NCI-H524 treated with DMSO at 0.1 percent for 48 hours (cell line): ENCODE measurements at places on chromosomes 4 and X.

- DNase-seq, result peak; percentile 87
Observed at GRCh38 chr4:79225360-79225759, 100.5 kb downstream of the NAA11 start.

- no peak for DNase-seq
Observed at GRCh38 chr4:186724864-186725468, 1.3 kb upstream of the FAT1 start.

GRCh38 chr4:182746876-182747275 is 170.3 kb downstream of the DCTD start:
- no peak for DNase-seq

- DNase-seq, result peak; percentile 77
Observed at GRCh38 chr4:3818371-3818770, 52.2 kb downstream of the ADRA2C start.

- no peak for DNase-seq
Observed at GRCh38 chr4:2338754-2339457, 77.0 kb upstream of the MXD4 start.

DNA sequence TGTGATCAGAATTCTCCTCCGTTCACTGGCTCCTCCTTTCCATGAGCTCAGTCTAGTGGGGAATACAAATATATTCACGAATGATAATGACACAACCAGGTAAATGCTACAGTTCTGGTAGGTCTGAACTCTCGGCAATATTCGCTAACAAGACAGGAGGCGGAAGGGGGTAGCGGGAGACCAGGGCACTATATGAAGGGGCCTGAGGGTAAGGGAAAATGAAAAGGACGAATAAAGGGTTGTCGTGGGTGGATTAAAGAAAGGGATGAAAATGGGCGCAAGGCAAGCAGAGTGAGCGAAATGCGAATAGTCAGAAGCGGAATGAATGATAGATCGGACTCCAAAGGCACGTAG is 743 bp downstream of the NKAP start:
- DNase-seq, result no peak

DNA sequence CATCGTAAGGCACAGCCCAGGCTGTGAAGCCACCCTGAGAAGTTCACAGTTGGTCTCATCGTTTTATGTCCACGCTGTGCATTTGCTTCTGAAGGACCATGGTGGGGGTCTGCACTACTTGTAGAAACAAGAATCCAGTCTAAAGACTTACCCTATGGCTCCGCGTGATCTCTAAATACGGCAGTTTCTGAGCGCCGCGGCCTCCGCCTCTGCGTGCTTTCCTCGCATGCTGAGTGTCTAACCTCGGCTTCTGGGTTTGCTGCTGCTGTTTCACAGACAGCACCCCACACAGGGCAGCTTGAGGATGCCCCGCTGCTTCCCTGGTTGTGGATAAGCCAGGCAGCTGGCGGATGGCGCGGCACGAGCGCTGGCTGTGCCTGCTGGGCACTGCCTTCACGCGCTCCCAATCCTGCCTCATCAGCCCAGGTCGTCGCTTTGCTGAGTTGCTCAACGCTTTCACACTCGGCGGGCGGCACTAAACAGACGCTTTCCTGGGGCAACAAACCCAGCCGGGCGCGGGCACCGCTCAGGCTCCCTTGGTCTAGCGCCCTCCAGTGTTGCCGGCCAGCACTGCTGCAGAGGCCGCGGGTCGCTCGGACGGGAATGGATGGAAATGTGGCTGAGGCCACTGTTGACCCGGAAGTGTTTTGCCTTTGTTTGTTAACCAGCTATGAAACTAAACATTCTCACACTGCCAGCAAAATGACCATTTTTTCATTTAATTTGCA is 39.2 kb downstream of the FGFRL1 start:
- no peak for DNase-seq

- DNase-seq, result no peak
Observed at GRCh38 chr4:113146876-113147358, 97.5 kb downstream of the ANK2 start.

GRCh38 chr4:137664046-137664387 is 131.7 kb upstream of the PCDH18 start:
- DNase-seq, result no peak

DNA sequence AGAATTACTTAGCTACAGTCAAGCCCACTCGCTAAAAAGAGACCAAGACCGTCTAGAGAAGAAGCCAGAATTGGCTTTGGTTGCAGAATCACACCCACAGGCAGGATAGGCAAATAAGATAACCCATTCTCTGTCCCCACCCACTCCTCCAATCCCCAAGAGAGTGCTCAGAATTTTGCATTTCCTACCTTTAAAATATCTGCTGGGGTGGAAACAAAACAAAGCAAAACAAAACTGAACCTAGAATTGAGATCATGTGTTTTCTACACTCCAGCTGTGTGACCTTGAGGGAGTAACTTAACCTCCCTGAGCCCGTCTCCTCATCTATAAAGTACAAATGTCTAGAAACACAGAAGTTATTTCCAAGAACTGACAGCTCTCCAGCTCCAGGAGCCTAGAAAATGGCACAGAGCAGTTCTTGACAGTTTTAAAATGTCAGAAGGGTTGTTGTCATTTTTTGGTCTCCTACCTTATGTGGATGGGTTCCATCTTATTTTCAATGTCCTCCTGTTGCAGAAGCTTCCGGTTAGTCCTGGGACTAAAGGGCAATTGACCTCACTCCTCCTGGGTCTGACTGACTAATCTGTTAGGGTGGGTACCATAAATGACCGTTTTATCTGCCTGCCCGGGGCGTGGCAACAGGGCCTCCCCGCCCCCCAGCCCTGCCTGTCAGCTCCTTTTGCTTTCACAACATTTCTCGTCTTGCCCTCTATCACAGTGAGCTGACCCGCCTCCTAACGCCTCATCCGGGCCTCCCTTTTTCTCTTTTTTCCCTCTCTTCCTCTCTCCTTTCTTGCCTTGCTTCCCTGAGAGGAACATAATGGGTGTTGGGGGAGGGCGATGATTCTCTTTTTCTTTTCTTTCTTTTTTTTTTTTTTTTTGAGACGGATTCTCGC is 114.0 kb downstream of the RBM47 start:
- DNase-seq, result no peak
